ENCODE measurements at places on chromosomes 5 and 9.

DNA sequence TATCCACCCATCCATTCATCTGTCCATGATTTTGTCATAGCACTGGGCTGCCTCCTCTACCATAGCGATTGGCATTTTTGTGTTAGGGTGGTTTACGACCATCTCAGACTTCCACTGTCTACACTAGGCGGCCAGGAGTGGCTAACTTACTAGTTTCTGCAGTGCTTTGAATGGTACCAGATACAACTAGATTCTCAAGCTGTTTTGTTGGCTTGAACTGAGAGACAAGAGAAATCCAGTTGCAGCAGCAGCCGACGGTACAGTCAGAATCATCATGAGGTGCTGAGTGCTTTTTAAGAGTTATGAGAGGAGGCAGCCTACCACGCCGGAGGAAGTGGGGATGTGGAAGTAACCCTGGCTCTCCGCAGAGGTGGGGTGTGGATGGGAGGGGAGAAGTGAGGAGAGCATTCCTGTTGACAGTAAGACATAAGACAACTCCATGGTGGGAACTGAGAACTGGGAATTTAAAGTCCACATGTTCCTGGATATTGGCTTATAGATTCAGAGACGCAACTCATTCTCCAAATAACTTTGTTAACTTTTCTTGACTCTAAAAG, 27.9 kb downstream of the COL5A1 start:
- no peak for DNase-seq

- no peak for DNase-seq
These were observed 20.1 kb upstream of the TMEM245 start for GRCh38 chr9:109139851-109140250.

DNA sequence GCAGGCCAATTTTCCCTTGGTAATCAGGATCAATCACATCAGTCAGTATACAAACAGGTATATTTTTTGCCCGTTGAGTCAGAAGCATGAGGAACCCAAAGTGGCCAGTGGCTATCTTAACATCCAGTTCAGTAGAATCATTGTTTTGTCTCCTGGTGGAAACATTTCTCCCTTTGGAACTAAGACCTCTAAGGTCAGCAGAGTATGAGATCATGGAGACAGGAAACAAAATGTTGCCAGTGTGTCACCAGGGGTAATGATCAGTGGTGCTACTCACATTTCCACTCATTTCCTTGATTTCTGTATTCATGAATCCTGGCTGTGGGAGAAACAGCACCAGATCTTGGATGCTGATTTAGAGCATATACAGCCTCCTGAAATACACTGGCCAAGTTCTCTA, 553.0 kb downstream of the CSNK1G3 start:
- DNase-seq, result no peak

DNA sequence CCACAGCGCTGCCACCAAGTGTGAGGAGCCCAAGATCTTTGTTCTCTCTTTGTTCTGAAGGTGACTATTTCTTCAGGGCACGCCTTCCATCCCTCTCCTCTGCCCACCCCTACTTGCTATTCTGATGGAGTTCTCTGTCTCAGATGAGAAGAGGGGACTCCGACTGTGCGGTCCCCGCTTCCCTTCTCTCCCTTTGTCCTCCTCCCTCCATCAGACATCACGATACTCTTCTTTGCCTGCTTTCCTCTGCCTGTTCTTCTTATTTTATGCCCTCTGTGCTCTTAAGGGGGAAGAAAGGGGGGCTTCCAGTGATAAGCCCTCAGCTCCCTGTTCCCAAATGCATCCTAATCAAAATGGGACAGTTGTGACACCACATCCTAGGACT, 307.8 kb downstream of the RAB3C start:
- DNase-seq, result no peak

DNA sequence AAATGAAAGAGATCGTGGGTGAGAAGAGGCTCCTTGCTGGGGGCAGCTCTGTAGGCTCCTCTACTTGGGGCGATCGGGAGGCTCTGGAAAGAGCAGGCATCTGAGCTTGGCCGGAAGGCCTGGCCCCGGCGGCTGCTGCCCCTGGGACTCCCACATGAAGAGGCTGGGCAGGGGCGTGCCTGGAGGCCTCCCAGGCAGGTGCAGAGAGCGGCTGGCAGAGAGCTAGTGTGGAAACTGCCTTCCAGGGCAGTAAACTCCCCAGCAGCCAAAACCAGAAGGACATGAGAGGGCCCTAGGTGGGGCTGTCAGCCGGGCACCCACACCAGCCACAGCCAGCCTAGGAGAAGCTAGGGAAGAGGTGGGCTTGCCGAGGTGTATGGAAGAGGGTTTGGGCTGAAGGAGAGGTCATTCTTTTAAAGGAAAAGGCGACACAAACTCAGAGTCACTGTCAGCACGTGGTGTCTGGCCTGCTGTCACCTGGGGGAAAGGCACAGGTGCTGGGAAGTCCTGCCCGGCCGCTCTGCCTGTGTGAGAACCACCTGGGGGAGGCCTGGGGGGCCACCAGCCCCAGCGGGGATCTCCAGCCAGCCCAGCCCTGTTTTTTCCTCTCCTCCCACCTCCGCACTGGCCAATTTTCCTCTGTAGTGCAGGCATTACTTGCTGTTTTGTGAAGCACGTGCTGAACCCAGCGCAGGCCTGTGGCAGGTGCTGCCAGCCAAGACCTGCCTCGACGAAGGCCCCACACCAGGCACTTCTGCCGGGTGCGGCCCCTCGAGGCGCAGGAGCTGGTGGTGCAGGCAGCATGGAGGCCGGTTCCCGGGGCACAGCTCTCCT, 44.8 kb upstream of the EGFL7 start:
- no peak for DNase-seq

DNA sequence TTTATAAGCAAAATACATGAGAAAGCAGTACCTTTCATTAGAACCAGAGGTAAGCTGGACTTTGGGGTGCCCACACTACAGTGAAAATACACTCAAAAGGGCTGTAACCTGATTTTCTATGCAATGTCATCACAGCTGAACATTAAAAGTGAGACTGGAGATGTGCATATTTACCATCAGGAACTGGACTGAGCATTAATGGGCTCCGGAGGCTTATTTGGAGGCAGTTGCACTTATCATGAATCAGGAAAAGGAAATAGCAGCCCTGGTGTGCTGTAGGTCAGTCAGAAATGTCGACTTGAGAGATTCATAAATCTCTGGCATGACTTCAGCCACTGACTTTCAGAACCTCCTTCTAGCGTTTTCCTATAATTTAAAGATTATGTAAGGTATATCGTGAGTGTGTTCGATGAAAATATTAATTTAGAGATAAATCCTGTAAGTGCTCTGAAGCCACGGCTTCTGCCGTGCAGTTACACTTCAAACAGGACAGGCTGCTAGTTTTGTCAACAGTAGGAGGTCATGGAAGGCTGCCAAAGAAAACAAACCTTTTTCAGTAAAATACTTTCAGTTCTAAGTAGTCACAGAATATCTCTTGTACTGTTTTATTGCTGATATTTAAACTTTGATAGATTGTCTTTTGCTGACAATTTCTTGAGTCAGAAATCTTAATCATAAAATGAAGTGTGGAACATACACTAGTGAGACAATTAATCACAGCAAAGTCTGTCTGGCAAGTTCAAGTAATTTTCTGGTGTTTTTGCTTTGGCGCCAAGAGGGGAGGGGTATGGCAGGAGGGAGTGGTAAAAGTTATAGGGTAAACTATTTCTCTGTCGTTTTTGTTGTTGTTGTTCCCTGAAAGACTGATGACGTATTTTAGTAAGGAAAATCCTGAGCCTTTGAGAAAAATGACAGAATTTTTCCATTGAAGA, 939.7 kb downstream of the NR2F1-AS1 start:
- DNase-seq, result peak; percentile 80

- no peak for DNase-seq
These were observed 36.0 kb downstream of the FOXD1 start for GRCh38 chr5:73412597-73412988.

DNA sequence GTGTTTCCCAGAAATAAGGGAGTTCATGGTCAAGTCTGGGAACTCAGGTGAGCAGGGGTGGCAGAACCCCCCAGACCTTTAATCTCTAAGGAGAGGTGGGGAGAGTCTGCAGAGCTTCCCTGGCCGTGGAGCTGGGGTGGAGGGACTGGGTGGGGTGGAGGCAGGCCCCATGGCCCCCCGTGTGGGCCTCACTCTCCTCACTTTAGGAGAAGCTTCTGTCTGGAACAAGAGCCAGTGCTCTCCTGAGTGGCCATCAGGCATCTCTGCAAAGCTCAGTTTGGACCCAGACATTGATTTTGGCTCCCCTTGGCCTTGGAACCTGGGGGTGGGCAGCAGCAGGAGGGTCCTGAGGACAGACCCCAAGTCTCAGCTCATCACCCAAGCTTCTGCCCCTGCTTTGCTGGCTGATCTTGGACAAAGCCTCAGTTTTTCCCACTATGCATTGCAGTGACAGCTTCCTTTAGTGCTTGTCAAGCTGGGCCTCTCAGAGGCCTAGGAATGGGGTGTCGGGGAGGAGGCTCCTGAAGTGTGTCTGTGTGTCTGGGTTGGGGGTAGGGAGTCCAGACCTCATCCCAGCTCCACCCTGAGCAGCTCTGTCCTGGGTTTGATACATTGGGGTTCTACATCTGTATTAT, 3.5 kb upstream of the GBGT1 start:
- no peak for DNase-seq

DNA sequence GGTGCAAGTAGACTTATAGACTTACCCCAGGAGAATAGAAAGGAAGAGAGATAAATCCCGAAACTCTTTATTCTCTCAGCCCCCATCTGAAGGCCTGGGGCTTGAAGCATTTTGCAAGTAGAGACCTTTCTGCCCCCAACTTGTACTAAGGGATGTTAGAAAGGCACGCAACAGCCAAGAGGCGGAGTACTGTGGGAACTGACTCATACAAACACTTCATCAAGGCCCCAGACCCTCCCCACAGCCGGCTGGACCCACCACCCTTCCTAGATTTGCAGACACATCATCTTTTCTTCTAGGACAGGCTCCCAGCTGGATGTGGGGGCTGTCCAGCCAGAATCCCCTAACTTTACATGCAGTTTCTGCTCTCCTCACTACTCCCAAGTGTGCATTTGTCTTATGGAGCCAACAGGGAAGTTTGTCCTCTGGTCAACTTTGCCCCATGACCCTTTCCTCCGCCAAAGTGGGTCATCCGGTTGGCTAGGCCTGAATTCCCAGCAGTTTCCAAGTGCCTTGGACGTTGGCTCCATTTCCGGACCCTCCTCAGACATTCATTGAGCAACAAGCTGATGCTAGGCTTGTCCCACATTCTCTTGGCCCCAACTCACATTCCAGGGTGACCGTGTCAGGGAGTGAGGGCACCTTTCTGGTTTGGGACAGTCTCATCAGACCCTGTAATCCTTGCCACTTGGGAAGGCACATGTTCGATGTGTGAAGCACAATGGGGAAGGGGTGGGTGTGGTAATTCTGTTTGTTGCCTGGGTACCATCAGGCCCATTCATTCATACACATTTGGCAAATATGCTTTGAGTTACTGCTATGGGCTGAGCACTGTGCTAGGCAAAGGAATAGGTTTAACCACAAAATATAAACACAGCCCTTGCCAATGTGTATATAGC, 64.6 kb downstream of the ABLIM3 start:
- no peak for DNase-seq

GRCh38 chr5:178357121-178357521, 124.5 kb upstream of the PHYKPL start:
- peak; percentile 34 for DNase-seq

DNA sequence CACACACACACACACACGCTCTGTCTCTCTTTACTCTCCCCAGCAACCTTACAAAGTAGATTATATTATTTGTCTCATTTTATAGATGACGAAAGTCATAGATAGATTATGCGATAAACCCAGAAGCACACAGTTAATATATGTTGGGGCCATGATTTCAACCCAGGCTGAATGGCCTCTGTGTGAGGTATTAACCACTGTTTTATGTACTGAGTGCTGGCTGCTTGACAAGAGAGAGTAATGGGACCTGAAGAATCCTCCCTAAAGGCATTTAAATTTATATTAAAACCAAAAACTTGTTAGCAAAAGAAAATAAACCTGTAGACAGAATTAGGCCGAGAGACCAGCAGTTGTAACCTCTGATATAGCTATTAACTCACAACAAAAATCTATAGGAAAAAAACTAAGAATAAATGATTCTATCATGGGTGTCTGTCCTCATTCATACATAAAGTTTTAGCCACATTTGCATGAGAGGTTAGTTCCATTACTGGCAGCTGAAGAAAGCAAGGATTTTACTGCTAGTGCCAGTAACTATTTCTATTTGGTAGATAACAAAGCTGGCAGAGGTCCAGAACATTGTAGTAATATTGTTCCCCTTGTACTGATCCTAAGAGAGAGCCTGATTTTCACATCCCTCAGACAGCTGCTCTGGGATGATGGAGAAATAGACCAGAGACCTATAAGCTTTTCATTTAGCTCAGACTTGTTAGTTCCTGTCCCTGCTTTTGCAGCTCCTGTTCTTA, 250.9 kb downstream of the ADGRV1 start:
- peak; percentile 18 for DNase-seq

DNA sequence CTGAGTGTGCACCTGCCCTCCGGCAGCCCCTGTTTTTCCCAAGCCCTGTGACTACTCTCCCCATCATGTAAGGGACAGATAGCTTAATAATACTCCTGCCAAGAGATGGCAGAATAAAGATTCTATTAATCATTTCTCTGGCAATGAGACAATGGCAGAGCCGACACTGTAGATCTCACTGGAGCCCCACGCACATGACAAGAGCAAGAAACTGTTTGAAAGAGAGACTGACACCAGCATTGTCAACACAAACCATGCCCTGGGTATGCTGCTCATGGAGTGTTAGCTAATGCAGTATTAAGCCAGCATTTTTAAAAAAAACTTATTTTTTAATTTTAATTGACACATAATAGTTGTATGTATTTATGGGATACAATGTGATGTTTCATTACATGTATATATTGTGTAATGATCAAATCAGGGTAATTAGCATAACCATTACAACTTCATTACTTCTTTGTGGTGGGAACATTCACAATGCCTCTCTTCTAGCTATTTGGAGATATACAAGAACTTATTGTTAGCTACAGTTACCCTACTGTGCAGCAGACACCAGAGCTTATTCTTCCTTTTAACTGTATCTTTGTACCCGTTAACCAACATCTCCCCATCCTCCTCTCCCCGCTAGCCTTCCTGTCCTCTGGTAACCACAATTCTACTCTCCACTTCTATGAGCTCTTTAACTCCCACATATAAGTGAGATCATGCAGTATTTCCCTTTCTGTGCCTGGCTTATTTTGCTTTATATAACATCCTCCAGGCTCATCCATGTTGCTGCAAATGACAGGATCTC, 31.5 kb upstream of the SEMA4D start:
- no peak for DNase-seq
